Immature natural killer cell (primary cell): ENCODE measurements at places on chromosomes 3 and 15.

GRCh38 chr3:39982665-39983357, 173.4 kb downstream of the MYRIP start:
- DNase-seq, result no peak

GRCh38 chr3:45345846-45346580, 42.4 kb upstream of the LARS2 start:
- DNase-seq, result no peak

GRCh38 chr3:165749821-165750220, 87.4 kb downstream of the BCHE start:
- DNase-seq, result no peak

DNA sequence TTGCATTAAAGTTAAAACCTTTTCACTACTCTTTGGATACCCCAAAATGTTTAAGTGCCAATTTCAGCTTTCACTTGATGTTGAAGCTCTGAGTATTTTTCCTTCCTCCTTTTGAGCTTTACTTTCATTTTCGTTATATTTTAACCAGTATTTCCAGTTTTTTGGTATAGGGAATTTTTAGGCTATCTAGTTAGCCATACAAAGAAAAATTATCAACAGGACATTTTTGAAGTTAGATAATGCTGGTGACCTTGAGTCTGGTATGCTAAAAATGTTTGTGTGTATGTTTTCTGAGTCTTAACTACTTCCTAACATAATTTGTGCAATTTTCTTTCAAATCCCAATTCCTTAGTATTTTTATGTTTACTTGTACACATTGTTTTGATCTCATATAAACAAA, 284.8 kb downstream of the OTOL1 start:
- DNase-seq, result no peak

- no peak for DNase-seq
These were observed 68.9 kb upstream of the DCLK3 start for GRCh38 chr3:36833160-36833814.
